ENCODE measurements at places on chromosomes 3 and 15. TPM values are rescaled to one million over a fixed set of nuclear protein-coding genes. Genes with fewer than 3 reads are reported as not detected.

CPLX3 gene
- not detected for total RNA-seq

DNA sequence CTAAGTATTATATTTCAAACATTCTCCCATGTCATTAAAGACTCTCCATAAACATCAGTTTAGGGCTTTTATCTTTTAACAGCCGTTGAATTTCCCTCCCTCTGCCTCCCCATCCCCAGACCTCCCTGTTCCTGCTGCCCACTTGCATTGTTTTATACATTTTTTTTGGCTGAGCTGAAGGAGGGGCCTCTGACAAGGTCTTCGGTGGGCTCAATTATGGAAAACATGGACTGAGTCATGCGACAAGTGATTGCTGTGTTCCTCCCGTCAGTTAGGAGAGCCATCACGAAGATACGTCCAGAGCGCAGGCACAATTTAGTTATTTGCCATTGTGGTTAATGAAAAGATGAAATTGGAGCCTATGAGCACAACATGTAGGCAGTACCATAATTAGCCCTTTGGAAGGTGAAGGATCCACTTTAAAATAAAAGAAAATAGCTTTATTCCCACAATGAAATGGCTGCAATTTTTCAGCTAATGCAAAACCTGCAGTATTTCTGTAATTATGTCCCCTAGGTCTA, 12.0 kb upstream of the NMNAT3 start:
- H3K36me3 ChIP-seq, result no peaks in the 10 kb centered on the region
- no peaks in the 10 kb centered on the region for H3K4me1 ChIP-seq
- H3K27ac ChIP-seq, result no peak overlapping the region
- no peaks in the 10 kb centered on the region for H3K27me3 ChIP-seq
- no peak for DNase-seq
- no peak overlapping the region for H3K4me3 ChIP-seq

DNA sequence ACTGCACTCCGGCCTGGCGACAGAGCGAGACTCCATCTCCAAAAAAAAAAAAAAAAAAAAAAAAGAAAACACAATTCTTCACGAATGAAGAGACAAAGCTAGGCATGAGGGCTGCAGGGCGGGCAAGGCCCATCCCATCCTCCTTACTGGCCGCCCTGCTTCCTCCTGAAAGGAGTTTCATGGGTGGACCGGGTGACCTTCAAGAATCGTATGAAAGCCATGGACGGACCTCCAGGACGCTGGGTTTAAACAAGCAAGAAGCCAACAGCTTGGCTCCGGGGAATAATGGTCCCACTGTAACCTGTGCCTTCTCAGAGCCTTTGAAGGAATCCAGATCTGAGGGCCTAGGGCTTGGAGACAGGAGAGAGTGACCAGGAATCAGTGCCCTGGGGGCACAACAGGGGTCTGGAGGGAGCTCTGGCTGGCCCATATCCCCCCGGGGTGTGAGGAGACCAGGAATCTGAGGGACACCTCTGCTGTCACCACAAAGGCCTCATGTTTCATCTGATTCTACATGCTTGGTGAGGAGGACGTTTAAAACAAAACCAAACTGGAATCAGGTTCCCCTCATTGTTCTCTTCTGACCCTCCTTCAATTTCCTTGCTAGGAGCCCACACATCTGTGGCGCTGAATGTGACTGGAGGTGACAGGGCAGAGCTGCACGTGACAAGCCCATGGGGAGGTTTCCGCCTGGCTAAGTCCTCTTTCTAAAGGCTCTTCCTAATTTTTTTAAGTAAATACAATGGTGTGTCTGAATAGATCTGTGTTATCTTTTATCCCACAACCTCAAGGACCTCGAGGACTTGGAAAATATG, 46.1 kb downstream of the WHAMM start:
- DNase-seq, result no peak
- no peaks in the 10 kb centered on the region for H3K27me3 ChIP-seq
- H3K4me3 ChIP-seq, result no peak overlapping the region
- H3K36me3 ChIP-seq, result no peaks in the 10 kb centered on the region

DNA sequence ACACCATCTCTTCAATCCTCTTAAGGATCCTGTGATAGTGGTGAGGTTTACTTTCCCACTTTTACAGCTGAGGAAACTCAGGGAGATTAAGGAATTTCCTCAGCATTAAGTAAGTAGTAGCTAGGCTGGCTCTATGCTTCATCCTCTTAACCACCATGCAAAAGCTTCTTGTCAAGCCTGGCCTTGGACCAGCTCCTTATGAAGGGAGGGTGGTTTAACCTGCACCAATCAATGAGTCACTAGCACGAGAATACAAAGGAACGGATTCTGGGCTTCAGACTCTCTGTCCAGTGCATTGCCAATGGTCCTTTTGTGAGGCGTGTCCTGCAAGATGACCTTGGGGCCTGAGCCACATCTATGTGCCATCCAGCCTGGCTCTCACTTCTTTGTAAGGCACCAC, 202.0 kb upstream of the CFAP20DC start:
- H3K4me1 ChIP-seq, result no peaks in the 10 kb centered on the region
- no peaks in the 10 kb centered on the region for H3K27me3 ChIP-seq
- H3K36me3 ChIP-seq, result no peaks in the 10 kb centered on the region
- DNase-seq, result no peak
- H3K4me3 ChIP-seq, result no peak overlapping the region
- H3K27ac ChIP-seq, result no peak overlapping the region

DNA sequence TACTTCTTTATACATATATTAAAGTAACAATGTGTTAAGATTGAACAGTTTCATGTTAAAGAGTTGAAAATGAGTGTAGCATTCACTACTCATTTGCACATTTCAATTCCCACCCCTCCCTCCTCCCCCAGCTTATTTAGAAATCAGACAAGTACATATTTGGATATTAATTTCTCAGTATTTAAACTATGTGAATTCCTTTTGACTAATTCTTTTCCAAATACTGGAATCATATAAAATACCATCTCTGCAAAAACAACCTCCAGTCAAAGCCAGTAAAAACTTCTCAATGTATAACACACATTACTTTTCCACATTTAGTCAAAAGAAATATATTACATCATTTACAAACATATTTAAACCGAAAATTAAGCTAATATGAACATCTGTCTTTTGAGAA, 25.5 kb upstream of the SHC4 start:
- H3K27ac ChIP-seq, result no peak overlapping the region
- no peaks in the 10 kb centered on the region for H3K27me3 ChIP-seq
- no peaks in the 10 kb centered on the region for H3K36me3 ChIP-seq
- H3K4me3 ChIP-seq, result no peak overlapping the region

DNA sequence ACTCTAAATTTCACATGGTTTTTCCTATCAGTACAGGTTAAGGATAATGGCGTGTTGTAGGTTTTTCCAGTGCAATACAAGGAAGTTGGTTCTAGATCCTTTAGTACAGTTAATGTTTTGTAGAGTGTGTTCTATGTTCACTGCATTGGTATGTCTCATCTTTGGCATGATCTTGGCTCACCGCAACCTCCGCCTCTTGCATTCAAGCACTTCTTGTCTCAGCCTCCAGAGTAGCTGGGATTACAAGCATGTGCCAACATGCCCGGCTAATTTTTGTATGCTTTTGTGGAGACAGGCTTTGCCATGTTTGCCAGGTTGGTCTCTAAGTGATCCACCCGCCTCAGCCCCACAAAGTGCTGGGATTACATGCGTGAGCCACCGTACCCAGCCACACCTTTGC, 30.4 kb downstream of the SNRPN start:
- no peak for DNase-seq
- H3K4me3 ChIP-seq, result no peak overlapping the region
- H3K27ac ChIP-seq, result no peak overlapping the region

GRCh38 chr3:73179601-73180000, 118.1 kb downstream of the EBLN2 start:
- no peaks in the 10 kb centered on the region for H3K36me3 ChIP-seq
- DNase-seq, result no peak
- H3K4me3 ChIP-seq, result no peak overlapping the region
- no peaks in the 10 kb centered on the region for H3K27me3 ChIP-seq
- no peaks in the 10 kb centered on the region for H3K4me1 ChIP-seq

GRCh38 chr3:42052484-42053351, 38.4 kb upstream of the TRAK1 start:
- H3K27me3 ChIP-seq, result no peaks in the 10 kb centered on the region
- DNase-seq, result no peak
- no peaks in the 10 kb centered on the region for H3K36me3 ChIP-seq
- no peak overlapping the region for H3K27ac ChIP-seq
- no peak overlapping the region for H3K4me3 ChIP-seq

- no peak overlapping the region for H3K27ac ChIP-seq
- H3K36me3 ChIP-seq, result no peaks in the 10 kb centered on the region
- H3K27me3 ChIP-seq, result no peaks in the 10 kb centered on the region
- no peak for DNase-seq
These were observed 74.4 kb upstream of the CHRNB4 start for GRCh38 chr15:78715434-78715833.

AGBL1 gene
- not detected for total RNA-seq

OR5K2 gene
- not detected for total RNA-seq

GPR149 gene
- total RNA-seq, result not detected

MAN2C1 gene
- 224 TPM for total RNA-seq

GRCh38 chr15:77692614-77693013, 59.9 kb upstream of the LINGO1 start:
- H3K36me3 ChIP-seq, result no peaks in the 10 kb centered on the region
- no peak overlapping the region for H3K27ac ChIP-seq
- DNase-seq, result no peak
- no peaks in the 10 kb centered on the region for H3K4me1 ChIP-seq
- H3K4me3 ChIP-seq, result no peak overlapping the region
- no peaks in the 10 kb centered on the region for H3K27me3 ChIP-seq

IL17RE gene
- 2.5 TPM for total RNA-seq

DNA sequence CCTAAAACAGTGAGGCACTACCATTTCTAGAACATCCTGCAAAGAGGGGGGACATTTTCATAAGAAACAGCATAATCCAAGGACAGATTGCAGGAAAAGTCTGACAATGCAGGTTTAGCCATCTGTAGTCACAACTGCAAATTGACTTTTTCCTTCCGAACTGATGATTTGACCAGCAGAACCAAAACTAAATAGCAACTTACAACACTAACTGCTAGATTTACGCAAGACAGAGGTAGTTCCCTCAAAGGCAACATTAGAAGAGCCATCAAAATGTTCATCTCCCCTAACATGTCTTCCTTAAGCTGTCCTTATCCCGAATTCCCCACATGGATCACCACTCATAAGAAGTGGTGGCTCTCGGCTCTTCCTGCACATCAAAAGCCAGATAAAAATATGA, 129.6 kb downstream of the GADL1 start:
- H3K27me3 ChIP-seq, result no peaks in the 10 kb centered on the region
- no peaks in the 10 kb centered on the region for H3K36me3 ChIP-seq
- DNase-seq, result no peak
- no peak overlapping the region for H3K4me3 ChIP-seq
- no peaks in the 10 kb centered on the region for H3K4me1 ChIP-seq

DNA sequence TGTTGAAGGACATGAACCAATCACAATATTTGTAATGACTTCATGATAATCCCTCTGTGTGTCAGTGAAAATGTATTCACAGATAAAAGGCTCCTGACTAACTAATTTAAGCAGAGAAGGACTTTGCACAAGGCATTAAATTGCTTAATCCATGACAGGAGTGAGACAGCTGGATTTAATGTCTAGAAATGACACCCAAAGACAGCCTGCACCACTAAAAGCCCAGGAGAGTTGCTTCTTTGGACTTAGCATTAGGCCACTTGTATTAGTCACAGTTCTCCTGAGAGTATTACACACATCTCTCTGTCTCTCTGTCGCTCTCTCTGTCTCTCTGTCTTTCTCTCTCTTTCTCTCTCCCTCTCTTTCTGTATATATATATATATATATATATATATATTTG, 180.4 kb downstream of the GOLGA8K start:
- no peak overlapping the region for H3K27ac ChIP-seq
- no peaks in the 10 kb centered on the region for H3K36me3 ChIP-seq
- no peaks in the 10 kb centered on the region for H3K27me3 ChIP-seq
- no peak overlapping the region for H3K4me3 ChIP-seq
- no peak for DNase-seq

C2CD4A gene
- total RNA-seq, result not detected

- no peak overlapping the region for H3K27ac ChIP-seq
- H3K4me1 ChIP-seq, result no peaks in the 10 kb centered on the region
- no peaks in the 10 kb centered on the region for H3K36me3 ChIP-seq
- no peak overlapping the region for H3K4me3 ChIP-seq
- H3K27me3 ChIP-seq, result no peaks in the 10 kb centered on the region
These were observed 26.2 kb upstream of the SLC12A8 start for GRCh38 chr3:125238759-125239158.

DNA sequence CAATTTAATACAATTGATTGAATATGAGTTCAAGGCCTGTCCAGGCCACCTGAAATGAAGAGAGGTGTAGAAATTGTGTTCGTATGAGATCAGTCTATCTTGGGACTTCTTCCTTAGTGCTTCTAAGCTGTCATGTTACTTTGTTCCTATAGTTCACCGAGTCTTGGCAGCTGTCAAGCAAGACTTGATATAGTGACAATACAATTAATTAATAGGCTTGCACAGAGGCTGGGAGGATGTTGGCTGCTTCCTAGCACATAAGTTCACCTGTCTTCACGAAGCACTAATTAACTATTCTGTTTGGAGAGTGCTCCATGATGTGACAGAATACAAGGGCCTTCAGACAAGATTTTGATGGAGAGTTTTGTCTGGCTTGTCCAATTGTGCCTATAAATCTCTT, 103.7 kb upstream of the CD96 start:
- DNase-seq, result no peak
- no peak overlapping the region for H3K4me3 ChIP-seq
- H3K27ac ChIP-seq, result no peak overlapping the region
- no peaks in the 10 kb centered on the region for H3K4me1 ChIP-seq

VPS8 gene
- 58.4 TPM for total RNA-seq

DNA sequence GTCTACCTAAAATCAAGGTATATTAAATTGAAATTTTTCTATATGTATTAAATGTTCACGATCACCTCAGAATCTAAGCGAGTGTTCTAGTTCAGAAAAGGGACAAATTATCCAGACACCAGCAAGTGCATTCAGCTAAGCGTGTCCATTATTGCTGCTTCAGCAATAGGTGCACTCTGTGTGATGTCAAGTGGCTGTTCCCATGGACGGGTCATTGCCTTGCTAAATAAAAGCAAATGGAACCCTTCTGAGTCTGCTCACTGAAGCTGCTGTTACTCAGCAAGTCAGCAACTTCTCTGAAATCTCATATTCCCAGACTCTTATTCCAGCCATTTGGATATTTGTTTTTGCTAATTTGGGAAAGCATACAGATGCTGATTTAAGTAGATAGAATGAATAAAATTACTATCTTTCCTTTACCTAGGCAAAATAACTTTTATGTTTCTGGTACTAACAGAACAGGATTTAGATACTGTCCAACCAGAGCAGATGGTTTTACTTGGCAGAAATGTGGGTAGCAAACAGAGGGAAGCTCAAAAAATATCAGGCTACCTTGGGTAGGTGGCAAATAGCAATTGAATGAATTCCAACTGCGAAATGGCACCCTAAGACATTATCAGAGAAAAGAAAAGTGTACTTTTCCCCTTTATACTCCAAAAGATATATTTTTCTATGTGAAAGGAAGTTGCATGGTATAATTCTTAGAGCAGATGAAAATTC, 407.0 kb downstream of the GAP43 start:
- H3K4me1 ChIP-seq, result no peaks in the 10 kb centered on the region
- H3K36me3 ChIP-seq, result no peaks in the 10 kb centered on the region
- H3K27ac ChIP-seq, result no peak overlapping the region
- no peak overlapping the region for H3K4me3 ChIP-seq
- DNase-seq, result no peak

- H3K27ac ChIP-seq, result no peak overlapping the region
- no peaks in the 10 kb centered on the region for H3K27me3 ChIP-seq
- no peaks in the 10 kb centered on the region for H3K36me3 ChIP-seq
These were observed 117.4 kb upstream of the TLE3 start for GRCh38 chr15:70214941-70215635.

Data from ovary (tissue), 10 donors.